Stimulated activated CD4-positive, alpha-beta T cell treated with anti-CD3 and anti-CD28 coated beads, Interleukin-2, amount 100 ng/mL, for 48 hours (primary cell): ENCODE measurements at places on chromosomes 6 and 20.

GRCh38 chr6:158518191-158519127, 41.4 kb upstream of the TMEM181 start:
- DNase-seq = peak; percentile 37

- peak; percentile 41 for DNase-seq
These were observed 23.5 kb downstream of the TBC1D20 start for GRCh38 chr20:438571-439469.

DNA sequence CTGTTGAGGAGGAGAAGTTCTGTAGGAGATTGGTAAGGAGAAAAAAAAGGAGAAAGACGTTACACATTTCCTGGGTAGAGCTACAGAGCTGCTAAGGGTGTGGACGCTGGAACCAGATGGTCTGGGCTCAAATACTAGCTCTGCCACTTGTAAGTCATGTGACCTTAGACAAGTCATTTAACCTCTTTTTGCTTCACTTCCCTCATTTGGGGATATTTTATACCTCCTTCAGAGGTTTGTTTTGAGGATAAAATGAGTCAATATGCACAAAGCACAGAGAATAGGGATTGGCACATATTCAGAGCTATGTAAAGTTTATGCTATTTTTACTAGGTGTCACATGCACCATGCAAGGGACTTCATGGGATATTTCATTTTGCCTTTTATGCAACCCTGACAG, 708.8 kb downstream of the DHX35 start:
- DNase-seq = no peak

DNA sequence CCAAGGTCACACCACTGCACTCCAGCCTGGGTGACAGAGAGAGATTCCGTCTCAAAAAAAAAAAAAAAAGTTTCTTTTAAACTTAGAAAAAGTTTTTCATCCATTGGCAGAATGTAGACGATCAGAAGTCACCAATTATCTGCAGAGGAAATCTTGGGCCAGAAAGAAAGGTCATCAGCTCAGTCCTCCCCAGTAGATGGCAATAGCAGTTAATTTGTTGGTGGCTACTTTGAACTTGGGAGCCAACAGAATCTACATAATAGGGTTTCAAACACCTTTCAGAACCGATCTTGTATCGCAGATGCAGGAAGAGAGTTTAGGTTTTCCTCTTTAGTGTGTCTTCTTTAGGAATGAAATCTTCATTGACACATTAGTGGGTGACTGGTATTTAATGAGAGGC, 41.7 kb downstream of the LBP start:
- no peak for DNase-seq

GRCh38 chr6:26382121-26382520, 787 bp upstream of the BTN2A2 start:
- DNase-seq = no peak
